Activated CD4-positive, alpha-beta T cell treated with anti-CD3 and anti-CD28 coated beads for 4 hours (primary cell): ENCODE measurements at places on chromosomes 5 and 9.

DNA sequence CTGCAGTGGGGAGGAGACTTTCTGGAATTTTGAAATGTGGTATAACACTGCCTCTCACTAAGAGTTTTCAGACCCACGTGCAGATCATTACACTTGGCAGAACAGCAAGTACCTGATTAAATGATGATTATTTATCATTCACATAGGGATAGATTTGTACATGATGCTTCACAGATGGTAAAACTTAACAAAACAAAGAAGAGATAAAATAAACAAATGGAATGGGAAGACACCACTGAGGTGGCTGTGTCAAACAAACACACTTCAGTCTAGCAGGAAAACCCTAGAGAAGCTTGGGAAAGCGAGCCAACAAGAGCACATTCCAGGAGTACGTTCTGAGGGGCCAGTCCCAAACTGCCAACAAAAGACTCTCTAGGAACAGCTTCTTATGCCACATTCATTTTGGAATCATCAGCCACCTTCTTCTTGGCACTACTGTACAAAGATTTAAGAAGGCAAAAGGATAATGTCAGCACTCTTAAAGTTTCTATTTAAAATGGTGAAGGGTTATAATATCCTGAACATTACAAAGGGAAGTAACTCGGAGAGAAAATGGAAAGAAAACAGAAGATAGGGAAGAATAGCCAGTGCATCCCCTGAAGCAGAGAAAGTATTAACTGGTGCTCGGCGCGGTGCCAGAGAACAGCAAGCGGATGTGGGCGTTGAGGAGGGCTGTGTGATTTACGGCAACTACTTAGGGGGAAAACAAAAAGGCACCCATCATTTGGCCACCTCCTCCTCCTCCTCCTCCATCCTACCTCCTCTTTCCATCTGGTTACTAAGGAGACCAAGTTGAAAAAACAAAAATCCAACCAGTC, 1.6 kb downstream of the MED27 start:
- peak; percentile 23 for DNase-seq

GRCh38 chr9:80885894-80886293, 803.5 kb downstream of the TLE1 start:
- no peak for DNase-seq

- no peak for DNase-seq
Observed at GRCh38 chr5:174876-175465, 16.3 kb upstream of the LRRC14B start.

DNA sequence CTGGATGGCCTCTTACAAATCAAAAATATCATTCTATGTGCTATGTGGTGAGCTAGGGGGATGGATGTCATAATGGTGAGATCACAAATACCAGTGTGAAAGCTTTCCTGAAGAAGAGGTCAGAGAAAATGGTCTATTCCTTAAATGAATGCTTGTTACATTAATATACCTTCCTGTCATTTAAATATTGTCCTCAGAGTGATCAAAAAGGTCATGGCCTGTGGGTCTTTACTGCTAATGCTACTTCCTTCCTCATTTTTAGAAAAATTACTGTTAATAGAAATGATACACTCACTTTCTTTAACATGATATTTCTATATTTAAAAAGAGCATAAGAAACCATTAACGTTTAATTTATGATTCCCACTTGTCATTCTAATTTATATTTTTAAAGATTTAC, 9.7 kb downstream of the OMD start:
- DNase-seq, result no peak

GRCh38 chr5:14327624-14328023, 184.5 kb downstream of the TRIO start:
- no peak for DNase-seq

- DNase-seq, result no peak
Observed at GRCh38 chr5:125310749-125311148, 564.3 kb upstream of the ZNF608 start.

DNA sequence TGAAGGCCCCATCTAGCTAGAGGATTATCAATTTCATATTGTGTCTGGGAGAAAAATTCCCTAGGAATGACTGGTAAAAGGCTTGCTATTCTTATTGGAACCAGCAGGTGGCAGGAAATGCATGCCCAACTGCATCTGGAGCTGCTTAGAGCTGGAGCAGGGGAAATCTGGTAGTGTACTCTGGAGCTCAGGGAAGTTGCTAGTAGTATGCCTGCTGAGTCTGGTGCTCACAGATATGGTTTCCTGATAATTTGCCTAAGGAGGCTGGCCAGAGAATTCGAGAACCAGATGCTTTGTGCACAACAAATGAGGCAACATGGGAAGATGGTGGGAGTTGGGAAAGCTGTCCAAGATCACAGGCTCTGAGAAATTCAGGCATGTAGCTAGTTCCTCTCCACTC, 53.7 kb downstream of the G3BP1 start:
- peak; percentile 20 for DNase-seq

DNA sequence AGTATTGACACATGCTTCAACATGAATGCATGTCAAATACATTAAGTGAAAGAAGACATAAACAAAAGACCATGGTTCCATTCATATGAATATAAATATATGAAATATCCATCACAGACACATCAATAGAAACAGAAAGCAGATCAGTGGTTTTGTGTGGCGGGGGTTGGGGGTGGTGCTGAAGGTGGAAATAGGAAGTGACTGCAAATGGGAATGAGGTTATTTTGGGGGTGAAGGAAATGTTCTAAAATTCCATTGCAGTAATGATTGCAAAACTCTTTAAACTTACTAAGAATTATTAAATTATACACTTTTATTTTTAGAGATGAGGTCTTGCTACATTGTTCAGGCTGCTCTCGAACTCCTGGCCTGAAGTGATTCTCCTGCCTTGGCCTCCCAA, 28.7 kb downstream of the TAF1L start:
- DNase-seq, result no peak

- no peak for DNase-seq
Observed at GRCh38 chr9:113808391-113809358, 67.4 kb upstream of the ZNF618 start.

GRCh38 chr5:132257131-132258101, at the start of gene PDLIM4:
Gene PDLIM4, plus strand, starts transcription at chr5:132257696. Its CDS starts 39 bp downstream, at chr5:132257735.
- DNase-seq, result no peak

DNA sequence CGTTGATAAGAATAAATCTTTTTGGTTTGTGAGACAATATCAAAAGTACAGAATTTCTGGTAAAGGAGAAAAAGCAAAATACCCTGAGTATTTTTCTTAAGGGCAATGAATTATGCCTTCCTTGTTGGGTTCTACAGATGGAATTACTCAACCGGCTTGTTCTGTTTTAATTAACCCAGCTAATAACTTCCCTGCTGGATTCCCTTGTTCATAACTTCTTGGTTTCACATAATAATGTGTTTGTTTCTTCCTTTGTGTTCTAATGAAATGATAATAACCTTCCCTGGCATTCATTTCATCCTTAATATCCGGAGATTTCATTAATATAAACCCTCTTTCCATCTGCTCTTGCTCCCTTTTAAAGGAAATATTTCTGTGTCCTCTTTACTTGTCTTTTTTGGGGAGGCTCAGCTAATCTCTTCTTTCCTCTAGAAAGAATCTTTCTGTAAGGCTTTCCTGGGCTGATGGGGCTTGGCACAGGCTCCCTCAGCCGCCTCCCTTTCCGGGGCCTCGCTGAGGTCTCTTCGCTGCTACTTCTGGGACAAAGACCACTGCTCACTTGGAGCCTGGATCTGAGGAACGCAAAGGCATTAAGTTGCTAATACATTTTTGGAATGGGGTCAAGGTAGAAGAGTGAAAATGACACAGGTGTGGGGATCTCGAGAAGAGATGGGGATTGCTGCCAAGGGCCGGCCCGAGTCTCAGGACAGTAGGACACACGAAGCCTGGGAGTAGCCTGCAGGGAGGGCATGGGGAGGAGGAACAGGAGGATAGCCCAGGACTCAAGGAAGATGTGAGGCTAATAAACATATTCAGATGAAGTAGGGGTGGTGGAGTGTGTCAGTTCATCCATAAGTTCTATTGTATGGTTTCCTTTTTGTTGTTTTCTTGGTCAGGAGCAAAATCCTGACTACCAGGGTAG, 118.5 kb downstream of the NRG2 start:
- DNase-seq, result no peak

DNA sequence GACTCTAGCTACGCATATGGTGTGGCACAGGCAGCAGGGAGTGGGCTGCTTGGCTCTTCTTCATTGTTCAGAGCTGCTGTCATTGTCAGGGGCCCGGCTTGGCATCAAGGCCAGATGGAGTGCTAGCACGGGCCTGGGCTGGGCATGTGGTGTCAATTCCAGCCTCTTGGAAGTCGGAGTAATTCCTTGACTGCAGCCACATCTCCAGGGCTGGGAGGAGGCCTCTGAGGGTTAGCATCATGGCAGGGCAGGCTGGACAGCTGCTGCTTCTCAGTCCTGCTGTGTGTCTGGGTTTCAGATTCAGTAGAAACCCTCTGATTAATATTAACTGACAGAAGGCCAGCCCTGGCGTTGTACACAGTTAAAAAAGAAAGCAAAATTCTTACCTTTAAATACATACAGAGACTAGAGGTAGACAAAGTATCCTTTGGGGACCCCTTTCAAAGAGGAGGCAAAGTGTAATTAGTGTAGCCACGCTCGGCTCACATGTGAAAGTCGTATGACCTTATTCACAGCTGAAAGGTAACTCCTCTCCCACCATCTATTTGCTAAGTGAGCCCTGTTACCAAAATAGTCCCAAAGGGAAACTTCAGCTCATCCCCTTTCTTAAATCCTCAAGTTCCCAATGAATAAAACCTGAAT, 126.4 kb downstream of the DOCK2 start:
- DNase-seq, result no peak

DNA sequence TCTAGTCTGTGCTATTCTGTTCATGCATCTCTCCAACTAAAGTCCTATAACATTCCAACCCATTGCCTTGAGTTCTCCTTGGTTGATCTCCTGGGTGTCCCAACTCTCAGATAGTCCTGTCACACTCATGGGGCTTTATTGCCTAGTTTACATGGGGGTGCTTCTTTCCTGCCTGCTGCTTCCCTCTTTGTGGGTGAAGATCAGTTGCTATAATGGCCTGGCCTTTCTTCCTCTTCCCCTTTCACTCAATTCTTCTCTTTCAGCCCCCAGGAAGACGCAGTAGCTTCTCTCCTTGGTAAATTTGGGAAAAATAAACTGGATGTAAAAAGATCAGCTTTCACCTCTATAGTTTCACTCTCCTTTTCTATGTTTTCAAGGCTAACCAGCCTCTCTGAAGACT, 66.5 kb downstream of the PTCD2 start:
- no peak for DNase-seq

GRCh38 chr5:169803077-169803981, 166.3 kb downstream of the DOCK2 start:
- DNase-seq, result no peak

- no peak for DNase-seq
Observed at GRCh38 chr5:117859176-117859575, 1129.2 kb downstream of the DTWD2 start.

DNA sequence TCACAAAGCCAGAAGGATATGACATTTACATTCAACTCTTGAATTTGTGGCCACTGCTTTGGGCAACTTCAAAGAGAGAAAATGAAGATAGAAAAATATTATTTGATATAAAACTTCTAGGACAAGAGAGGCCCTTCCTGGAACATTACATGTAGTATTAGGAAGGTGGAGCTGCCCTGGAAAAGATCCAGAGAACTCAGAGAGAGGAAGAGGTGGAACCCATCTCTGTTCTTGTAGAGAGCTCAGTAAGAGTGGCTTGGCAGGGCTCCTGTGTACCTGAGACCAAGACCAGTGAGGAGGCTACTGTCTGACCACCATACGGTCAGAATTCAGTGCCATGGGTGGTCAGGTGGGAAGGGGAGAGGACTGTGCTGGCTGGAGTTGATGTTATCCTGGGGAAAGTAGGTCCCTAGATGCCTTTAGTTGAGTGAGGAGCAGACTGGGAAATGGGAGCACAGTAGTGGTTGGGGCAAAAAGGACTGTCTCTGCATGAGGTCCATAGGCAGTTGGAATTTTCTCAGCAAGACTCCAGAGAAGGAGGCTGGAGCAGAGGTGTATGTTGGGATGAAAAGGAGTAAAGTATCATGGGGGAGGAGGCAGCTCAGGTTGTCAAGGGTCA, 7.6 kb downstream of the TGFBI start:
- DNase-seq, result no peak

GRCh38 chr9:76906647-76906975, 697 bp upstream of the PRUNE2 start:
- no peak for DNase-seq

- no peak for DNase-seq
Observed at GRCh38 chr5:60851626-60852025, 7.6 kb upstream of the ELOVL7 start.

- DNase-seq, result no peak
Observed at GRCh38 chr9:109780453-109781033, 545 bp downstream of the PALM2AKAP2 start.

DNA sequence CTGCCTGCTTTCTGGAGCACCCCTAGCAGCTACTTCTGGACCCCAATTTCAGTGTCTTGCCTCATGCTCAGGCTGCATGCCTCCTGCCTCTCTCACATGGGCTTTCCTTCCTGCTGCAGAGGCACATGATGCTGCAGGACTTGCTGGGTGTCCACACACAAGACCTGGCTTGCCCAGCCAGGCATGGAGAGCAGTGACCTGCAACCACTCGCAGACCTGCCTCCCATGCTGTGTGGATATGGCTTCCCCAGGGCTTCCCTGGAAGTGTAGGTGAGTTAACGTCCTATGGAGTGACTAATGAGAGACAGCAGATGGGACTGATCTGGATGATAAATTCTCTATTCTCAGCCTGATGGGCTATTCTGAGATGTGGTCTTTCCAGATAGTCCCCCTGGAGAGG, 53.2 kb upstream of the SMIM32 start:
- no peak for DNase-seq

- no peak for DNase-seq
Observed at GRCh38 chr9:129121483-129121882, 10.3 kb downstream of the PTPA start.

GRCh38 chr5:147763791-147764525, 18.6 kb downstream of the JAKMIP2 start:
- no peak for DNase-seq

GRCh38 chr5:125186911-125187375, 440.5 kb upstream of the ZNF608 start:
- DNase-seq, result no peak

- no peak for DNase-seq
Observed at GRCh38 chr9:72029986-72030385, 30.4 kb downstream of the C9orf57 start.

GRCh38 chr9:83794051-83794450, 23.5 kb downstream of the GKAP1 start:
- no peak for DNase-seq

DNA sequence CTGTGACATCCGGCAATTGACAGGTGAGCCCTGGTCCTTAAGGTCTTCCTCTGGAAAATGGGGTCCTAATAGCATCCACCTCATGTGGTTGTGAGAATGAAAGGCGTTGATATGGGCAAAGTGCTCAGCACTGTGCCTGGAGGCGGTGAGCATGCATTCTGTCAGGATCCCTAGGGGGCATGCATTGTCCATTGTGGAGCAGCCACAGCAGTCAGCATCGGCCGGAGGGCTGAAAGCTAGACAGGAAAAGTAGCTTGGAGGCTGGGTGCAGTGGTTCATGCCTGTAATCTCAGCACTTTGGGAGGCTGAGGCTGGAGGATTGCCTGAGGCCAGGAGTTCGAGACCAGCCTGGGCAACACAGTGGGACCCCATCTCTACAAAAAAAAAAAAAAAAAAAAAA, 122.2 kb downstream of the LHX2 start:
- no peak for DNase-seq
